ENCODE measurements at places on chromosomes 2 and 18.

- DNase-seq: no peak
Measured at GRCh38 chr18:27062802-27063201, 122.3 kb downstream of the CHST9 start.

DNA sequence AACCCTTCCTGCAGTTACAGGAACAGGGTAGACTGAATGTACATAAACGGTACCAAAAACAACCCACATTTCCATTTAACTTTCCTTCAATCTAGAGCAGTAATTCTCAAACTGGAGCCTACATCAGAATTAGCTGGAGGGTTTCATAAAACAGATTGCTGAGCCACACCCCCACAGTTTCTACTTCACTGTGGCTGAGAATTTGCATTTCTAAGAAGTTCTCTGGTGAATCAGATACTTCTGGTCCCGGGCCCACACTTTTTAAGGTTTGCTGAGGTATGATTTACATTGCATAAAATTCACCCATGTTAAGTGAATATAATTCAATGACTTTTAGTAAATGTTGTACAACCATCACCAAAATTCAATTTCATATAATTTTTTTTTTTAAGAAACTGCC, 113.7 kb downstream of the SRBD1 start:
- no peak for DNase-seq

GRCh38 chr2:26243470-26244308, 743 bp downstream of the HADHA start:
- peak; percentile 73 for DNase-seq

DNA sequence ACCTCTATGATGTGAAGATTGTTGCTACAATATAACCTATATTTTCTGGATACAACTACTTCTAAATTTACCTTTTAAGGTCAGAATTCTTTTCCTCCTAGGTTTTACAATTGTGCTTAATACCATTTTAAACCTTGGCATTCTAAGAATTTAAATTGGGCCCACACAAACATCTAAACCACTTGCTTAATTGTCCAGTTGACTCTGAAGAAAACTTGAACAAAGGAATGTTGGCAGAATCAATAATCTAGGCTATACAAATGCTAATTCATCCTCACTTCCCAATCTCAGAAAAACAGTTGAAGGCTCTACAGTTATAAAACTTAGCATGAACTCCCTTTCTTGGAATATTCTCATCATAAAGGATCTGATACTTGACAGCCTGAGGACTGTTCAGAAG, 84.3 kb downstream of the RPRM start:
- DNase-seq: no peak

- no peak for DNase-seq
Measured at GRCh38 chr2:41966920-41967319, 80.9 kb upstream of the PKDCC start.

GRCh38 chr2:158255257-158255656, 153.6 kb downstream of the UPP2 start:
- no peak for DNase-seq
